ENCODE measurements at places on chromosomes 7 and 10.

- H3K27ac ChIP-seq, result peak overlapping the region; percentile 70
- H3K36me3 ChIP-seq, result no peaks in the 10 kb centered on the region
- H3K4me1 ChIP-seq, result no peaks in the 10 kb centered on the region
- DNase-seq, result no peak
These were observed 14.6 kb upstream of the RPEL1 start for GRCh38 chr10:103231047-103231551.

DNA sequence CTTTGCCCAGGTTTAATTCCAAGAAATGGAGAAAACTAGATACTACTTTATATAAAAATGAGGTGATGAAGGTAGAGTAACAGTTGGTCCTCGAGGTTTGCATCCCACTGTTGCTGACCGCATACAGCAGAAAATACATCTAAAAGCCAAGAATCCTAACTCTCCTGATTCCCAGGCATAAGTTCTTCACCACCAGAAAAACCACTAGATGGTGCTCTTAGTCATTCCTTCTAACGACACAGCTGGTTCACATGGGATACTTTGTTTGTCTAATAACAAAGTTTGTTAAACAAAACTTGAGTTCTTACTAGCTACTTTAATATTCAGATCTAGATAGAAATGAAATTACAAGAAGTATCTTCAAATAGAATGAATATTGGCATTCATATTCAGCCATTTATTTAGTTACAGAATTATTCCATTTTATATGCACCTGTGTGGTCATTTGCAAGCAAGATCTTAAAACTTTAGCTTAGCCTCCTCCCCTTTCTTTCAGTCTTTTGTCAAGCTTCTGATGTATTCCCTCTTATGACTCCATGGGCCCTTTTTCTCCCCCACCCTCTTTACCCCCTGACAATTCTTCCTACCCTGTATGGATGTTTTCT is 54.1 kb upstream of the CYP26C1 start:
- no peak overlapping the region for H3K4me3 ChIP-seq
- H3K4me1 ChIP-seq, result no peaks in the 10 kb centered on the region
- DNase-seq, result no peak
- H3K27me3 ChIP-seq, result no peaks in the 10 kb centered on the region

- DNase-seq, result no peak
- no peak overlapping the region for H3K27ac ChIP-seq
- no peaks in the 10 kb centered on the region for H3K36me3 ChIP-seq
- H3K4me1 ChIP-seq, result no peaks in the 10 kb centered on the region
- no peaks in the 10 kb centered on the region for H3K27me3 ChIP-seq
These were observed 129.9 kb upstream of the TAC1 start for GRCh38 chr7:97601931-97602457.

- peak overlapping the region; percentile 88 for H3K27ac ChIP-seq
- H3K4me1 ChIP-seq, result peaks cover 27% of the 10 kb centered on the region
- no peak for DNase-seq
- no peak overlapping the region for H3K4me3 ChIP-seq
- no peaks in the 10 kb centered on the region for H3K27me3 ChIP-seq
These were observed 97.8 kb upstream of the PPIF start for GRCh38 chr10:79249186-79250121.

DNA sequence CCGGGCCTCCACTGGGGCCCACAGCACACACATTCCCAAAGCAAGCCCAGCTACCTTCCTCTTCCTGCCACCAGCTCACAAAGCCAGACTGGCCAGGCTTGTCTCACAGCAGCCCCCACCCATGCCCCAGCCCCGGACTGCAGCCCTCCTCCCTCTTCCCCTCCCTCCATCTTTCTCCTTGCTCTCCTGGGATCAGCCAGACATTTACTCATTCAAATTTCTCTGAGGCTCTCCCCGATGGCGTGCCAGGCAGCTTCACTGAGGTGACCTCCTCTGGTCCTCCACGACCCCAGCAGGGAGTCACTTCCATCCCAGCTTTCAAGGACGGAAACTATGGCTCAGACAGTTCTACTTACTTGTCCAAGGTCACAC is 187.5 kb downstream of the GRID1 start:
- H3K36me3 ChIP-seq, result no peaks in the 10 kb centered on the region
- no peak overlapping the region for H3K27ac ChIP-seq
- H3K4me3 ChIP-seq, result no peak overlapping the region
- no peak for DNase-seq
- H3K27me3 ChIP-seq, result no peaks in the 10 kb centered on the region

DNA sequence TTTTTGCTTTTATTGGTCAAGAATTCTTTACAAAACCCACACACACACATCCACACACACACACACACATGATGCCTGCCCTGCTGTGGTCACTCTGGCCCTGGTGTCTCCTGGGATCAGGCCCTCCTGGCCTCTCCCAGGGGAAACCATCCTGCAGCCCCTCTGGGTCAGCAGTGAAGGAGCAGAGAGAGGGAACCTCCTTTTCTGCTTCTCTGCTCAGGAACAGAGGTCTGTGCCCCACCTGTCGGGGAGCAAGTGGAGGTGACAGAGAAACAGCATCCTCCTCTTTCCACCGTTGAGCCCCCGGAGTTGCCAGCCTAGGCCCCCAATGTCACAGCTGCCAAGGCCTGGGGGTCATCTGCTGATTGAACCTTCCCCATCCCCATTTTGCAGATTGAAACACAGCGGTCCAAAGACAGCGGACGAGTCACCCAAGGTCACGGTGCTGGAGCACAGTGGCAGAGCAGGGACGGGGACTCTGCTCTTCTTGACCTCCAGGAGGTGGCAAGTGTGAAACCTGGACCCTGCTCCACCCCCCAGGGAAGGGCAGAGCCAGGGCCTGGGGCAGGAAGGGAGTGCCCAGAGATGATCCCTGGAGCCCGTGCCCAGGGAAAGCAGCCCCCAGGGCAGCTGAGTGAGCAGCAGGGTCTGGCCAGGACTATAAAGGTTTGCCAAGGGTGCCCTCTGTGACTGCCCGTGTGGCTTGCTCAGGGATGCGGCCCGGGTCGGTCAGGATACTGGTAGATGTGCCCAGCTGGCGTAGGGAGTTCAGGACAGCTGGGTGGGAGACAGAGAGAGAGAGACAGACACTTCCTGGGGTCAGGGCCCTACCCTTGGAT is 15.0 kb upstream of the TBL2 start:
- no peaks in the 10 kb centered on the region for H3K4me1 ChIP-seq
- no peak for DNase-seq

GRCh38 chr10:21502348-21502740 is 23.1 kb downstream of the SKIDA1 start:
- no peak for DNase-seq
- H3K27me3 ChIP-seq, result no peaks in the 10 kb centered on the region
- H3K27ac ChIP-seq, result no peak overlapping the region
- no peaks in the 10 kb centered on the region for H3K36me3 ChIP-seq

DNA sequence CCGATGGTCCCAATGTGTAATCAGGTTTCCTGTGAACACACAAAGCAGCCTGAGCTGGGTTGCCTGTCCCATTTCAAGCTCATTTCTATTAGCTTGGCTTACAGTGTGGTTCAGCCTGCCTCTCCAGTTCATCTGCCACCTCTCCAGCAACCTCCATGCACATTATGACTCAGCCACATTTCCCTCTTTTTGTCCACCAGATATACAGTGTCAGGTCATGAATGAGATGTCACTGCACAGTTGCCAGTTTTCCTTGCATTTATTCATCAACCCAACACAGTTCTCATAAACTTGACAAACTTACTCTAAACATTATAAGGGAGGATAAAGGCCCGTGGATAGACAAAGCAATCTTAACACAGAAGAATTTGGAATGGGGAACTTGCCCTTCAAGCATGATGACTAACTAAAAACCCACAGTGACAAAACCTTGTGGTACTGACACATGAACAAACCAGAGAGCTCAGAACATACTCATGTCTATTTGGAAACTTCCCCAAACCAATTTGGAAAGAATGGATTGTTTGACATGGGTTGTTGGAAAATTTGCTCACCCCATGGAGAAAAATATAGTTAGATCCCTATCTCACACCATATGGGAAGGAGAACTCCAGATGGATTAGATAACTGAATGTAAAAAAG is 2.5 kb upstream of the CFAP58 start:
- no peaks in the 10 kb centered on the region for H3K36me3 ChIP-seq
- H3K4me1 ChIP-seq, result no peaks in the 10 kb centered on the region
- no peak overlapping the region for H3K27ac ChIP-seq
- H3K4me3 ChIP-seq, result no peak overlapping the region
- DNase-seq, result no peak

- no peaks in the 10 kb centered on the region for H3K27me3 ChIP-seq
- H3K4me3 ChIP-seq, result no peak overlapping the region
- H3K4me1 ChIP-seq, result no peaks in the 10 kb centered on the region
- no peak overlapping the region for H3K27ac ChIP-seq
These were observed 13.2 kb upstream of the CAMK2B start for GRCh38 chr7:44338600-44338999.

- no peaks in the 10 kb centered on the region for H3K4me1 ChIP-seq
- H3K27me3 ChIP-seq, result no peaks in the 10 kb centered on the region
- no peak overlapping the region for H3K4me3 ChIP-seq
These were observed 102.5 kb upstream of the APBB1IP start for GRCh38 chr10:26335574-26336093.

DNA sequence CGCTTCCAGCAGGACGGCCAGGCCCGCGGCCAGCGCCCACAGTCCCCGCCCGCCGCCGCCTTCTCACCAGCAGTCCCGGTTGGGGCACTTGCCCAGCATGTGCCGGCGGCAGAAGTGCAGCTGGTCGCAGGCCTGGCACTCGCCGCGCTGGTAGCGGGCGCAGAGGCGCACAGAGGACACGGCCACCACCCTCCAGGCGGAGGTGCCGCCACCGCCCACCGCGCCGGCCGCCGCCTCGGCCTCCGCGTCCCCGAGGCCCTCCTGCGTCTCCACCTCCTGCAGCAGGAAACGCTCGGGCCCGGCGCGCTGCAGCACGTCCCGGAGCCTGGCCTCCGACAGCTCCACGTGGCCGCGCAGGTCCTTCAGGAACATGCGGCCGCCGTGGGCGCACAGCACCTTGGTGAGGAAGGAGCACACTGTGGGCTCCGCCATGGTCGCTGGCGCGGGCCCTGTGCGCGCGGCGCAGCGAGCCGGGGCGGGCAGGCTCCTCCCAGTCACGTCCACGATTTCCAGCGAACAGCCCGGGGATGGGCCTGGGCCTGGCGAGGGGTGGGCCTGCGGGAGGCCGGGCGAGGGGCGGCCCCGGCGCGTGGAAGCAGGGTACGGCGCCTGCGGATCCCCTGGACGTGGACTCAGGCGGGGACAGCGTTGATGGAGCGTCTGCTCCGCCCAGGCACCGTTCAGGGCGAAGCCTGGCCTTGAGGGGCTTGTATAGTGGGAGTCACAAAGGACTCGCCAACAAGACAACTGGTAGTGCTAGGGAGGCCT is at the start of gene ZC3HAV1L:
Gene ZC3HAV1L, minus strand, starts transcription at position 457 of the 768 bp plus-strand sequence. Its CDS starts 25 bp downstream, at position 432.
- peak within 1 kb of the TSS; percentile 91 for H3K27ac ChIP-seq
- no peaks in the 10 kb centered on the region for H3K36me3 ChIP-seq
- peak; percentile 62 for DNase-seq
- H3K27me3 ChIP-seq, result no peaks in the 10 kb centered on the region
- H3K4me3 ChIP-seq, result peak within 1 kb of the TSS; percentile 99
- no peaks in the 10 kb centered on the region for H3K4me1 ChIP-seq

GRCh38 chr7:151427705-151428377 is 12.1 kb downstream of the CRYGN start:
- no peaks in the 10 kb centered on the region for H3K27me3 ChIP-seq
- peaks cover 25% of the 10 kb centered on the region for H3K4me1 ChIP-seq
- no peak for DNase-seq
- no peaks in the 10 kb centered on the region for H3K36me3 ChIP-seq
- no peak overlapping the region for H3K4me3 ChIP-seq

- no peak overlapping the region for H3K4me3 ChIP-seq
- no peak for DNase-seq
- no peaks in the 10 kb centered on the region for H3K27me3 ChIP-seq
- H3K36me3 ChIP-seq, result peaks cover 5% of the 10 kb centered on the region
- H3K27ac ChIP-seq, result no peak overlapping the region
- no peaks in the 10 kb centered on the region for H3K4me1 ChIP-seq
These were observed 22.2 kb downstream of the MMS19 start for GRCh38 chr10:97475936-97476594.

GRCh38 chr7:3068530-3068929 is 24.9 kb upstream of the CARD11 start:
- H3K4me1 ChIP-seq, result no peaks in the 10 kb centered on the region
- peaks cover 6% of the 10 kb centered on the region for H3K27me3 ChIP-seq
- no peak overlapping the region for H3K4me3 ChIP-seq

DNA sequence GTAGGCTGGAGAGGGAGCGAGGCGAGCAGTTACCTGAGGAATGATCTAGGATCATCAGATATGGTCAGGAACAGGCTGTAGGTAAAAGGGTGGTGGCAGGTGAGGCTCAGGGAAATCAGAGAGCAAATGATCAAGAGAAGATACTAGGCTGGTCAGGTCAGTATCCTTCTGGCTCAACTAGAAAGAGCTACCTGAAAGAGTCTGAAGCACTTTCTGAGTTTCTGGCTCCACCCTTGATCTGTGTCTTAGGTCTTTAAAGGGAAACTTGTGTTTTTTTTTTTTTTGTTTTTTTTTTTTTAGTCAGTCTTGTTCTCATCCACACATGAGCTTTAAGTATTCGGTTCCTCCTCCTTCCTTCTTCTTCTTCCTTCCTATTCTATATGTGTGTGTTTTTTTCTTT is 10.5 kb downstream of the ADAM22 start:
- no peaks in the 10 kb centered on the region for H3K27me3 ChIP-seq
- DNase-seq, result no peak
- H3K4me3 ChIP-seq, result no peak overlapping the region
- no peaks in the 10 kb centered on the region for H3K36me3 ChIP-seq
- no peak overlapping the region for H3K27ac ChIP-seq
- H3K4me1 ChIP-seq, result no peaks in the 10 kb centered on the region

DNA sequence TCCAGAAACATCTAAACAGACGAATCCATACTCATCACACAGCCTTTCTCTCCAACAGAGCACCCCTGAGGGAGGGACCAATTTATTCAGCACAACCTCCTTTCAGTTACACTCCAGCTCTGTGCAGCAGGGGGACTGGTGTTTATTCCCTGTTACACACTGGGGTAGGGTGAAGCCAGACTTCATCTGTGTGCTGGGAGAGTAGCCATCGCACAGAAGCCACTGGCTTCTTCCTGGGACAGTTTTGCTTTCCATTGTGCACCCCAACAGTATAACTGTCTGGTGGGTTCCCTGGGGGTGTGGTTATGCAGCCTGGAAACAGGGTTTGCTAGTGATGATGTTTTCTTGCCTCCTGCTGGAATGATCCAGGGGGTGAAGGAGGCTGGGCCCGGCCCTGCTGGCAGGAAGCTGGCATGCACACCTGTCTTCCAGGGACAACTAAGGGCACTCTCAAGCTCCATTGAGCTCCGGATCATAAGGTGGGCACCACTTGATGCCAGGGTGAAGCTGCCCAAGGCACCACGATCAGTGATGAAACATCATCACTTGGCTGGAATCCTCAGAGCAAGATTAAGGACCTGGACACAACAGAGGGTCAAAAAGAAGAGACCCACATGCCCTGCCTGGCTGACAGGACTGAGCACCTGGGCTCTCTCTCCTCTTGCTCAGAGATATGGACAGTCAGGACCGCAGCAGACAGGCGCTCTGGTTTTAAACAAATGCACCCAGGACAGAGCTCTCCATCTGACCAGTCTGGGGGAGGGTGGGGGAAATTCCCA is 293.2 kb downstream of the GRID1 start:
- H3K27ac ChIP-seq, result no peak overlapping the region
- no peak for DNase-seq
- H3K27me3 ChIP-seq, result no peaks in the 10 kb centered on the region
- H3K36me3 ChIP-seq, result no peaks in the 10 kb centered on the region
- H3K4me1 ChIP-seq, result no peaks in the 10 kb centered on the region

Data from breast epithelium (tissue), 4 donors.